Endothelial cell (in vitro differentiated cells): ENCODE measurements at places on chromosomes 5 and 9. TPM values are rescaled to one million over a fixed set of nuclear protein-coding genes. Genes with fewer than 3 reads are reported as not detected.

GRCh38 chr5:168947212-168947868, 353.6 kb downstream of the SLIT3 start:
- DNase-seq: peak; percentile 76

NIPAL4 gene
- total RNA-seq: not detected

DNA sequence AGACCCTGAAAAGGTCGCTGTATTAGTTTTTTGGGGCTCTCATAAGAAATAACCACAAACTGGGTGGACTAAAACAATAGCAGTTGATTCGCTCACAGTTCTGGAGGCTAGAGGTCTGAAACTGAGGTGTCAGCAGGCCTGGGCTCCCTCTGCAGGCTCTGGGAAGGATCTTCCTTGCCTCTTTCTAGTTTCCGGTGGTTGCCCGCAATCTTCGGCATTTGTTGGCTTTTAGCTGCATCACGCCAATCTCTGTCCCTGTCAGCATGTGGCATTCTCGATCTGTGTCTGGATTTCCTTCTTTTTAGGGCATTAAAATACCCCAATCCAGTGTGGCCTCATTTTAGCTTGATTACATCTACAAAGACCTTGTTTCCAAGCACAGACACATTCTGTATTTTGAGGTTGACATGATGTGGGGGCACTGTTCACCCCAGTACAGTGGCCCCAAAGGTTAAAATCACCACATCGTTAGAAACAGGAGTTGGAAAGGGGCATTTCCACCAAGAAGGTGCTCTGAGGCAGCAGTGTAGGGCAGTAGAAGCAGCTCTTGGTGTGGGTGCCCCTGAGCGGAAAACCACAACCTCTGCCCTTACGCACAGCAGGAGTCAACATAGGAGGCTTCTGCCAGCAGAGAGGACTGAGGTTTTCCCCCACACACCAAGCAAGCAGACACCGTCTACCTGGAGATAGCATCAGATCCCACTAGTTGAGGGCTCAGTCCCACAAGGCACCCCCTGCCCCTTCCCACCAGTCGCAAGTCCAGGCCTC, 13.5 kb downstream of the ZNF79 start:
- DNase-seq: no peak

- no peak for DNase-seq
These were observed 29.5 kb upstream of the APC start for GRCh38 chr5:112708103-112708622.

GRCh38 chr9:36547598-36547997, 25.1 kb upstream of the MELK start:
- DNase-seq: no peak

DNA sequence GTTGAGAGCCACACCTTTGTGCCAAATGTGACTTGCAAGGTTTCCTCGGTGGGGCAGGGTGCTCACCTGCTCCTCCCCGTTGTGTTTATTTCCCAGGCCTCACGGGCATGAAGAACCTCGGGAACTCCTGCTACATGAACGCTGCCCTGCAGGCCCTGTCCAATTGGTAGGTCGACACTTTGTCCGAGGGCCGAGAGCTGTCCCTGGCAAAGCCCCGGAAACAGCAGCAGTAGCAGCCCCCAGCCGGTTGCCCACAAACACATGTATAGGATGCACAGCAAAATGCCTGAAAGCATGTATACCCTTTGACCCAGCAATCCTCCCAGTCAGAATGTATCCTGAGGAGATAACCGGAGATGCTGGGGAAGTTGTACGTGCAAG, 26.2 kb downstream of the USP20 start:
- no peak for DNase-seq

DNA sequence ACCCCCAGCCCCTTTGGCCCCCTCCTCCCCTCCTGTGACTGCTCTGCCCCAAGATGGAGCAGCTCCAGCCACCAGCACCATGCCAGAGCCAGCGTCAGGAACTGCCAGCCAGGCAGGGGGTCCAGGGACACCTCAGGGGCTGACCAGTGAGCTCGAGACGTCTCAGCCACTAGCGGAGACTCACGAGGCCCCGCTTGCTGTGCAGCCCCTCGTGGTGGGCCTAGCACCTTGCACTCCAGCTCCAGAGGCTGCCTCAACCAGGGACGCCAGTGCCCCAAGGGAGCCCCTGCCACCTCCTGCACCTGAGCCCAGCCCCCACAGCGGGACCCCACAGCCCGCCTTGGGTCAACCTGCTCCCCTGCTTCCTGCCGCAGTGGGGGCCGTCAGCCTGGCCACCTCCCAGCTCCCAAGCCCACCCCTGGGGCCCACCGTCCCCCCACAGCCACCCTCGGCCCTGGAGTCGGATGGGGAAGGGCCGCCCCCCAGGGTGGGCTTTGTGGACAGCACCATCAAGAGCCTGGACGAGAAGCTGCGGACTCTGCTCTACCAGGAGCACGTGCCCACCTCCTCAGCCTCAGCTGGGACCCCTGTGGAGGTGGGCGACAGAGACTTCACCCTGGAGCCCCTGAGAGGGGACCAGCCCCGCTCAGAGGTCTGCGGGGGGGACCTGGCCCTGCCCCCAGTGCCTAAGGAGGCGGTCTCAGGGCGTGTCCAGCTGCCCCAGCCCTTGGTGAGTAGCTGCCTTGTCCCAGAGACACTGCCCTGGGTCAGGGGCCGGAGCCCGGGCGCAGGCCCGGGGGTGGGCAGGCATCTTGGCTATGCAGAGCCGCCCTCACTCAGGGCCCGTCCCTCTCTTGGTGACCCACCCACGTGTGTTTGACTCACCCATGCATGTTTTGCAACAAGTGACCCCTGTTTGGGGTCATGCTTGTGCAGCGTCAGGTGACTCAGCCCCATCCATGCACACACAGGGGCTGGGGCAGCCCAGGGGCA, 105.2 kb downstream of the WNK2 start:
- DNase-seq: no peak

DNA sequence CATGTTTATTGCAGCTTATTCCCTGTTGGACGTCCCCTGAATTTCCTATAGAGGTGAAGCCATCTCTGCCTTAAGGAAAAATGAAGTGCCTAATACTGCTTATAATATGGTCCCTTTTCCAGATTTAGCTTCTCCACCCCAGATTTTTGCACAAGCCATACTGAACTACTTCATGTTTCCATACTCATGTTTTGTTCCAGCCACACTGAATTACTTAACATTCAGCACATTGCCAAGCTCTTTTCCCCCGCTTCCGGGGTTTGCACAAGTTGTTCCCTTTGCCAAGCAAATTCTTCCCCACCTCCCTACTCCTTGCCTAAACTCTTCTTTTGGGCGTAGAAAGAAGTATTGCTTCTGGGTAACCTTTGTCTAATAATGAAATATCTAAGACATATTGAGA, 1.7 kb upstream of the CNTRL start:
- no peak for DNase-seq

CACFD1 gene
- 34.3 TPM for total RNA-seq
